Stimulated activated CD8-positive, alpha-beta memory T cell treated with anti-CD3 and anti-CD28 coated beads, Interleukin-7, amount 100 ng/mL, for 48 hours (primary cell): ENCODE measurements at places on chromosomes 11 and 22.

DNA sequence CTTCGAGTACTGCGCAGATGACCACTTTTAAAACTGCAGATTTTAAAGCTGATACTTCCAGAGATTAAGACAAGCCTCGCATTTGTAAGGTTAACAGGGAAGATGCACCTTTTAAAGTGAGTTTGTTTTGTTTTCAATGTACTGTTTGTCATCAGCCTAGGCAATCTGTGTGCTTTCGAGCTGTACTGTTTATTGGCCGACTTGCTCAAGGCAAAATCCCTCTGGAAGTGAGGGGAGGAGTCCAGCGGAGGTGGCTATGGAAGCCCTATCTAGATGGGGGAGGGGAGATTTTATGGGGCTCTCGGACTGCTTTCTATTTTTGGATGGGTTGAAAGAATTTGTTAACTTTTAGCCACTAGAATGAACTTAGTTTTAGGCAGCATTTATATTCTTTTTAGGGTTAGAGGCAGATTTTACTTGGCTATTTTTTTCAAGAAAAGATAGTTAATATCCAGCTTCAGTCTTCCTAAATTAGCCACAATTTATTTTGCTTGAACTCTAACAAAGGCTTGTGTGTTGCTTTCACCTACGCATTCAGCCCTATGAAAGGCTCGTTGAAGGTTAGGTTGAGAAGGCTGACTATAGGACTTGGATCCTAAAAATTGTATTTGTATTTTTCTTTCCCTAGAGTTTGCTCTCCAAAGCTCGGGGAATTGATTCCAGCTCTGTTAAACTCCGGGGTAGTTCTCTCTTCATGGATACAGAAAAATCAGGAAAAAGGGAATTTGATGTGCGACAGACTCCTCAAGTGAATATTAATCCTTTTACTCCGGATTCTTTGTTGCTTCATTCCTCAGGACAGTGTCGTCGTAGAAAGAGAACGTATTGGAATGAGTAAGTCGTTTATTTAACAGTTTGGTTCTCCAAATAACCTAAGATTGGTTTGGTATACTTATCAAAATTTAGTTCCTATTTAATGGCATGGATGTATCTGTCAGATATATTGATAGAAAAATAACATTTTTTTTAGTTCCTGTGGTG is 2.1 kb downstream of the WEE1 start:
- DNase-seq, result no peak

DNA sequence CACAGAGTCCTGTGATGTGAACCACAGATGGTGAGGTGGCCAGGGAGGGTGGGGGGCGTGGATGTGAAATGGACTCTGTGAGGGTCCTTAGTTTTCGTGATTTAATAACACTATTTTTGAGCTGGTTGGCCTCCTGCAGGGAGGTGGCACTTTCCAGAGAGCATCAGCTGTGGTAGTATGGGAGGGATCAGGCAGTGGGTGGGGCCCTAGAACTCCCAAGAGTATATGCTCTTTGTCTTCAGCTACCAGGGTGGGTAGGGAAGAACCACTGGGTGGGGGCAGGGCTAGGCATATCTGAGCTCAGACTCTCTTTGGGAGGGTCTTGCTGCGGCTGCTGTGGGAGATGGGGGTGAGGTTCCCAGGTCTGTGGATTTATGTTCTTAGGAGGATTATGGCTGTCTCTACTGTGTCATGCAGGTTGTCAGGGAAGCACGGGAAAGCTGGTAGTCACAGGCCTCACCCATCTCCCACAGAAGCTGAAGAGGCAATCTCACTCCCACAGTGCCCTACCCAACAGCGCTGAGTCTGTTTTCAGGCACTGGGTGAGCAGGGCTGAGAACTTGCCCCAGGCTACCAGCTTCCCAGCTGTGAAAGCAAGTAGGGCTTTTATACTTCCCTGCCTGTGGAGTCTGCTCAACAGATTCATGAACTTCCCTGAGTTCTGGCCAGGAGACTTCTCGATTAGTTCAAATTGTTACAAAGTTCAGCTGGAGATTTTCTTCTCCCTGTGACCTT is 47.9 kb upstream of the SNX19 start:
- DNase-seq, result no peak

GRCh38 chr11:131665344-131665968 is 295.0 kb downstream of the NTM start:
- DNase-seq, result no peak

GRCh38 chr11:78840623-78841022 is 266.0 kb upstream of the NARS2 start:
- DNase-seq, result no peak

GRCh38 chr11:96062134-96062533 is 138.2 kb upstream of the MTMR2 start:
- DNase-seq, result no peak

GRCh38 chr11:19258641-19259230 is 18.0 kb upstream of the E2F8 start:
- no peak for DNase-seq

- no peak for DNase-seq
Observed at GRCh38 chr11:45181193-45181888, 34.9 kb downstream of the PRDM11 start.

DNA sequence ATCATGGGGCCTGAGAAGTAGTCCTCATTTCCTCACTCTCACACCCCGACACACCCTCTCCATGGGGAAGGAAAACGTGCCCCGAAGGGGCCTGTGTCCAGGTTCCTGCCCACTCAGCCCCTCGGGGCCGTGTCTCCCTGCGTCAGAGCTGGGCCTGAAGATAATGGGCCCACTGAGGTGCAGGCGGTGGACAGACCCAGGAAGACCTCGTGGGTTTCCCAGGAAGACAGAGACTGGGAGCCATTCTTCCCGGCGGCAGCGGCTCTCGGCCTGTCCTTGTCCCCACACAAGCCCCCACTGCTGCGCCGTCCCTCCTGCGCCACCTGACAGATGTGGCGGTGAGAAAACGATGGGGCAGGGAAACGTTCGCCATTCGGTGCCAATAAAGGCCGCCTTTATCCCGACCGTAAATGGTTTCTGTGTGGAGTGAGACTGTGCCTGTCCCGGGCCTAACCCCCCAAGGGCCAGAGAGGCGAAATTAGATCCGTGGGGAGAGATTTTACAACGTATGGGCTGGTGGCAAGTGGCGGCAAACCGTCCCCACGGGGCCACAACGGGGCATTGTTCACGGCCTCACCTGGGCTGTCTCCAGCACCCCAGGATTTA is 89.0 kb downstream of the CDKN1C start:
- no peak for DNase-seq

GRCh38 chr22:39545386-39546365 is 13.1 kb upstream of the RPS19BP1 start:
- DNase-seq, result no peak

DNA sequence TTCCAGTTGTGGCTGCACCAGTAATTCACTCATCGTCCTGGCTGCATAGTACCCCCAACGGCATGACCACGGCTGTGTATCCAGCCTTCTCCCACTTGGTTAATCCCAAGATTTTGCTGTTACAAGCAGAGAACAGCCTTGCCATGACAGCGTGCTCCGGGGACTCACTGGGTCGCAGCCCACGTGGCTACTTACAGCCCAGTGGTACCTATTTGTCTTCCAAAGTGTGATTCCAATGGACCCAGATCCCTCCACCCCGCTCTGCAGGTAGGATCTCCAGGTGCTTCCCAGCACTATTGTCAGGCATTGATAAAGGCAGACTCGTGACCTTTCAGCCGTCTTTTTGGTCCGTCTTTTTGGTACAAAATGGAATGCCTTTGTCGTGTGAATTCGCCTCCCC is 119.0 kb upstream of the FGF3 start:
- DNase-seq, result no peak

DNA sequence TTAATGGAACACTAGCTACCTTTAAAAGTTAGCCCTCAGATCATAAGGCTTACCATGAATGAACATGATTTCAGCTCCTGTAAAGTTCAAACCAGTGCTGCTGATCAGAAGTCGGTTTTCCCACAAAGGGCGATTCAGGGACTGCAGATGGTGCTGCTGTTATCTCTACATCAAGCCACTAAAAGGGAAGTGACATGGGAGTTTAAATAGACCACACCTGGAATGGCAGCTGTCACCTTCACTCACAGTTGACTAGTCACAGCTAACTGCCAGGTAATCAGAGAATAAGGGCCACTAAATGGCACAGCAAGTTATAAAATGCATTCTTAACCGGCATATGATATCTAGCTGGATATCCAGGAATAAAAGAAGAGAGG is 581.1 kb upstream of the ARHGAP42 start:
- DNase-seq, result no peak

- DNase-seq, result peak; percentile 50
Observed at GRCh38 chr11:2898366-2899079, 12.9 kb upstream of the CDKN1C start.

DNA sequence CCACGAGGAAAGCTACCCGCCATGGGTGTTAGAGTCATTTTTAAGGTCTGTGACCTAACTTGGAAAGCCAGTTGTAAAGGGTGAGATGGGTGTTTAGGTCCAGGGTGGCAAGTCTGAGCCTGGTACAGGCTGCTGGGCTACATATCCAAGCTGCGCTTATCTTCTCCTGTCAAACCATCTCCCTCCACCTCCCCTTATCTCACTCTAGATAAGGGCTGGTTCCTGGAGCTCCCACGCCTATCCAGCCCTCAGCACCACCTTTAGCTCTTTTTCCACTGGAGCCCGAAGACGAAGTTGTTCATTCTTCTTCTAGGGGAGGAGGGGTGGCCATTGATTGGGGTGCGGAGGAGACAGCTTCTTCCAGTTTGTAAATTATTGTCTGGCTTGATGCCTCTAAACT is 48.5 kb downstream of the MICAL2 start:
- DNase-seq, result no peak

GRCh38 chr11:15836795-15837194 is 519.6 kb downstream of the SOX6 start:
- no peak for DNase-seq

DNA sequence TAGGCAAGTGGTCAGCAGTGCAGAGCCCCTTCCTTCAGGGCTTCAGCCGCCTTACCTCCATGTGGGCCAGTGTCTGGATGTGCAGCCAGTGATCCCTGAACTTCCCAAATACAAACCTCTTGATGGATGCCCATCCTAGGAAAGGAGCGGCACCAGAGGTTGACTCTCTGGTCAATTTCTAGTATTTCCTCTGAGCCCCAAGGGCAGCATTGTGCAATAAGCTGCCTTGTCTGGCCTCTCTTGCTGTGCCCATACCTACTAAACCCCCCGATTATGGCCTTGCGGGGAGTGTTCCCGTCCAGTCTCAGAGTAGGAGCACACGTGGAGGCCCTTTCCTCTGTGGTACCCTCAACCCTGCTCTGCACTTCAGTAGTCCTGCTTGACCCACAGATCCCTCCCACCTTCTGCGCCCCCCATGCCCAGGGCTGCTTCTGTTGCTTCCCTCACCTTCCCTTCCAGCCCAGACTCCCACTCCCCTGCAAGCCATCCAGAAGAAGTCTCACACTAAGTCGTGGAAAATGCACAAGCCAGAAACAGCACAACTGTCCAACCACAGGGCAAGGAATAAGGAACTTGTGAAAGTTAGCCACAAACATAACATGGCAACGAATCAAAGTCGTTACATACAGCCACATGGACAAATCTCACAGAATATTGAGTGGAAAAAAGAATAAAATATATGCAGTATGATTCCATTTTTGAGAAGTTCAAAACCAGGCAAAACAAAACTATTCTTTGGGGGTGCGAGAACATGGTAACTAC is 39.6 kb upstream of the HORMAD2 start:
- no peak for DNase-seq

GRCh38 chr22:36387709-36387958 is 133 bp downstream of the MYH9 start:
- no peak for DNase-seq

- DNase-seq, result no peak
Observed at GRCh38 chr11:1921574-1922141, 2.2 kb downstream of the TNNT3 start.

GRCh38 chr11:21489416-21490115 is 703.3 kb upstream of the ANO5 start:
- no peak for DNase-seq
